Fibroblast of villous mesenchyme (primary cell): ENCODE measurements at places on chromosomes 5 and 9.

- DNase-seq, result no peak
Observed at GRCh38 chr5:142803428-142804125, 33.4 kb downstream of the ARHGAP26 start.

DNA sequence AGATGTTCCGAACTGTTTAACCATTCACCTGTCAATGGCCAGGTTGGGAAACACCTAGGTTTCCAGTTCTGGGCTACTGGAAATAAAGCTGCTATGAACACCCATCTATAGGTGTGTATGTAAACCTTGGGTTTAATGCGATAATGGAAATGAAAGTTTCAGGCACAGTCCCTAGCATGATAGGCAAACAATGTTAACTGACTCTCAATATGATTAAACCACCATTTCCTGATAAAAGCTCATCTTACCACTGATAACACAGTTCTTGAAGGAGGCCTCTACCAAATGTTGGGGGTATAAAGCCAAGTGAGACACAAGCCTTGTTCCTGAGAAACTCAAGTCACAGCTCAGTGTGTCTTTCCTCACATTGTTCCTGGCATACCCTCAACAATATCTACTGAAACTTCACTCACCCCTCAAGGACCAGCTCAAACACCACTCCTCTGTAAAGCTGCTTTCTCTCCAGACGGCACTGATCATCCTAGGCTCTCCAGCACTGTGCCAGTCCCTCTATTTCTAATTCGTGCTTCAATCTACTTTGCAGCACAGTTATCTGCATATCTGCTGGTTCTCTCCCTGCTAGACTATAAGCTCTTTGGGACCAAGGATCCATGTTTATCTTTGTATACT, 15.8 kb downstream of the RAB14 start:
- DNase-seq, result no peak

GRCh38 chr5:120872297-120872696, 408.2 kb downstream of the PRR16 start:
- peak; percentile 26 for DNase-seq

DNA sequence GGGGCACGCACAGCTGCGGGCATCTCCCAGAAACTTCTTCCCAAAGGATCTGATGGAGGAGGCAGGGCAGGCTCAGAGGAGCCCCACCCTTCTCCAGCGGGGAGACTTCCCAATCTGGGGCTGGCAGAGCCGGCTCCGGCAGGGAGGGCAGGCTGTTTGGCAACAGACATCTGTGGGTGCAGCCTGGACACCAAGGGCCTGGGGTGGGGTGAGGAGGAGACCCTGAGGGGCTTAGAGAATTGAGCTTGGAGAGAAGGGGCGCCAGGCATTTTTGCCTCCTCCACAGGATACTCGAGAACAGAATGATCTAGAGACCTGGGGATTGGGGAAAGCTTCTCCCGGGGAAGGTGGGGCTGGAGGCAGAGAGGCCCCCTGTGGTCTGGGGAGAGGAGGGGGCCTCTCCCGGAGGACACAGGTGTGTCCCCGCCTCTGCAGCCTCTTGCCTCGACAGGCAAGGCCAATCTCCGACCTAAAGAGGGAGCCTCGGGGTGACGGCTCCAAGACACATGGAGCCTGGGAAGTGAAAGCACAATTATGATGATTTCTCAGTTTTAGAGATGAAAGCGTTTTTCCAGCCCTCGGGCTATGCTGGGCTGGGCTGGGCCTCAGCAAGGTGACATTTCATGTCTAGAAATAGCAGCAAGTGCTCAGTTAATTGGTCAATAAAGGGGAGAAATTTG, 8.4 kb downstream of the LHX3 start:
- no peak for DNase-seq

GRCh38 chr9:19224563-19224962, 5.9 kb upstream of the DENND4C start:
- DNase-seq, result no peak

DNA sequence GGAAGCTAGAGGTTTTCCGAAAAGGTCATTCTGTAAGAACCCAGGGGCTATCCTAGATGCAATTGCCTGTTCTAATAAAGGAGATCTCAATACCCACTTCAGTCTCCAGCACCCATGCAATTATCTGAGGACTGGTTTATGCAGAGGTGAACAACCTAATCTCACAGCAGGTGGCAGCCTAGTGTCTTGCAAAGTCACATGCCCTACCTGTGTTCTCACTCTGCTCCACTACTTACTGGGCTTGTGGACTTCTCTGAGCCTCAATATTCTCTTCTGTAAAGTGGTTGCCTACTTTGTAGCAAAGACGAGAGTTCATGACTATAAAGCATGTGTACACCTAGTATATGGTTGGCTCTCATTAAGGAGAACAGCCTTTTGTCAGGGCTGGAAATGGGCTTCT, 21.0 kb upstream of the ALDH1B1 start:
- peak; percentile 25 for DNase-seq

GRCh38 chr9:132381966-132382541, 24.6 kb downstream of the TTF1 start:
- DNase-seq, result no peak

- no peak for DNase-seq
Observed at GRCh38 chr5:107969847-107970246, 299.1 kb upstream of the EFNA5 start.
